ENCODE measurements at places on chromosomes 5 and 9.

- DNase-seq, result peak; percentile 88
These were observed 80.2 kb downstream of the PJA2 start for GRCh38 chr5:109329333-109330237.

GRCh38 chr9:134208981-134209725 is 44.8 kb upstream of the RNU6ATAC start:
- DNase-seq, result no peak

- DNase-seq, result no peak
These were observed 65.5 kb downstream of the NREP start for GRCh38 chr5:111691508-111691907.

DNA sequence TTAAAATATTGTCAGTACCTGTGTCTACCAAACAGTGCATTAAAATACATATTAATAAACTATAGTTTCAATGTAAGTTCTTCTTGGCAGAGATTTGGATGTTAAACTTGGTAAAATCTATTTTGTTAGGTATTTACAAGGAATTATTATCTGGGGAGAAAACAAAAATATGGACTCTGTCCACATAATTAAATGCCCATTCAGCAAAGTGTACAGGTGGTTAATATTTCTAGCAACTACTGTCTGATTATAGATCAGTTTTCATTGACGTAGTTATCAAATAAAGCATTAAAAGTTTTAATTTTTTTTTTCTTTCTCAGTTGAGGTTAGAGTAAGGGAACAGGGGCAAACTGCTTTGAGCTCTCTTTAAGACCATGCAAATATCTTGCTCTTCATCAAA is 88.9 kb downstream of the NNT start:
- DNase-seq, result no peak

DNA sequence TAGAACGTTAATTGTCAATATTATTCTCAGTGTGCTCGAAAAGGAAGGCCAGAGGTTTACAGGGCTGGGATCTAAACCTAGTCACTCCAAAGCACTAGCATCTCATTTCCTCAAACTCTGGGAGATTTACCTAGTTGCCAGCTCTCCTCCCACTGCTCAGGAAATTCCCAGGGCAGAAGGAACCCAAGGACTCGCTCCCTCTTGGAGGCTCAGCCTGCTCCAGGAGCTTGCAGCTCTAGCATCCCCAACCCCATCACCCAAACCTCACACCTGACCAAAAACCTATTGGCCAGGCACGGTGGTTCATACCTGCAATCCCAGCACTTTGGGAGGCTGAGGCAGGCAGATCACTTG is 26.0 kb downstream of the SERINC5 start:
- no peak for DNase-seq

- no peak for DNase-seq
These were observed 110.3 kb downstream of the VAV2 start for GRCh38 chr9:133881671-133882381.

DNA sequence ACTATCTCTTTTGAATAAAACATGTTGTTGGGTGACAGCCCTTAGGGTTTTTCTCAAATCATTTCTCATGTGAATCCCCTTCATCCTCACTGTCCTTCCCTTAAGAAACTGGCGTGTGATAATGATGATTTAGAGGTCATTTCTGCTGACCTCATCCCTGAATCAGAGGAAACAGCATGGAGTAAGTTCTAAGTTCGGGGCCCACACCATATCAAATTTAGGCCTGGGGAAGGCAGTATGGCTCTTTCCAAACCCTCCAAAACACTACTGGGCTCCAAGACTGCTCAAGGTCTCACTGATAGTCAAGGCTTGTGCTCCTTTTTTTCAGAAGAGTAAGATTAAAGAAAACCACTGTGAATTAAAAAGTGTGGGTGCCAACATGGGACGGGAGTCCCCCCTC is 872 bp upstream of the SMIM3 start:
- no peak for DNase-seq

DNA sequence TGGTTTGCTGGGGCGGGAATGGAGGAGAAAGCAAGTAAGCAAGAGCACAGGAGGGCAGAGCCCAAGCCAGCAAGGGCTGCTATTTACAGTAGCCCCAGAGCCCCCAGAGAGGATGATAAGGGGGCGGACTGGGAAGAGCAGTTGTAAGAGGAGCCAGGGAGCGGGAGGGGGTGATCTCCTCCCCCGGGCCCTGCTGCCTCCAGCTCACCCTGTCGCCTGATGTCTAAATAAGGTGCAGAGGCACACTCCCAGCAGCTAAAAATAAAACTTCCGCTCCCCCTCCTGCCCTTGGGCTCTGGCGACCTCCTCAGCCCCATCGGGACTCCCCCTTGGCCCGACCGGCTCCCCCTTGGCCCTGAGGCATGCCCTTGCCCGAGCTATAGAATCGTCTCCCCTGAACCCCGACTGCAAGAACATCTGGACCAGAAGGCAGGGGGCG is 14.4 kb upstream of the CCDC69 start:
- DNase-seq, result no peak

GRCh38 chr5:116273448-116274242 is 188.8 kb downstream of the COMMD10 start:
- peak; percentile 54 for DNase-seq

DNA sequence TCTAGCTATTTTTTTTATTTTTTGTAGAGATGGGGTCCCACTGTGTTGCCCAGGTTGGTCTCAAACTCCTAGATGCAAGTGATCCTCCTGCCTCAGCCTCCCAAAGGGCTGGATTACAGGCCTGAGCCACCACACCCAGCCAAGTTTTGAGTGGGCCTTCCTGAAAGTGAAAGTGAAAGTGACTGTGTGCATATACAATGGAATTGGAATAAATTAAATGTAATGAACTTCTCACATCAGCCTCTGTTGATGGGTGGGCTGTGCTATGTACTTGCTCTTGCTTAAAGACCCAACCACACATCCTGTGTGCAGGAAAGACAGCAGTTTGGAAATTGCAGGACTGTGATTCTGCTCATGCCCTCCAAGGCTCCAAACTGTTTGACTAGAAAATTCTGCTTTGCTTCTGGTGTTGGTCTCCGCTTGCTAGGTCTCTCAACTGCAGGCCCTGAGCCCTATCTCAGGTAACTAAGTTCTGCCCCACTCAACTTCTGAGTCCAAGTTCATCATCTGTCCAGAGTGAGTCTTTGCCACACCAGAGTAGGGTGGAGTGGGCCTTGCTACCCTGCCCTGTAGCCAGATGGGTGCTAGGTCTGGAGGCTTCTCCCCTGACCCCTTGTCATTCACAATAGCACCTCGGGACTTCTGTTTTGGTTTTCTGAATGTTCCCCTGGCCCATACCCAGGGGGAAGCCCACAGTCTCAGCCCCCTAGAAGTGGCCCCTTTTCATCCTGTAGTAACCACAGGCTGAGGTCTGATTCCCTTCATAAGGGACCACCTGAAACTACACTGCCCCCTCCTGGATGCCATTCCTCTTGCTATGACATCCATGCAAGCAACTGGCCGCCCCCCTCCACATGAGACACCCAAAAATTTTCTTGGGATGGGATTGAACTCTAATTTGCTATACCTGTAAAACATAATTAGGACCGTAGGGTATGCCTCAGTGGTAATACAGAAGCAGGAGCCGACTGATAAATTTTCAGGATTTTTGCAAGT is 36.5 kb upstream of the RAD23B start:
- peak; percentile 27 for DNase-seq

DNA sequence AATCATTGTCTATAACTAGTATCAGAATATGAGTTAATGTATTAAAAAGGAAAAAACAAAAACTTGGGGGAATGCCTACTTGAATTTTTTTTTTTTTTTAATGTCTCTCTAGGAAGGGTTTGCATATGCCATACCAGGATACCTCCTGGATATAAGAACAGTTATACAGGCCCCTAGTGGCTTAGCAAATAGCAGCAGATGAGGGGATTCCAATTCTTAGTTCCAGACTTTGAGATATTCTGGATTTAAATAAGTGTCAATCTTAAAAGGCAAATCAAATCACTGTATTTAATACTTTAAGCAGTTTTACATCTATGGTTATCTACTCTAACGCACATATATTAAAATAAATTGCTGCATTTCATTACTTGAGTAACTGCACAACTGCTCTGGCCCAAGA is 1055.5 kb upstream of the DMAC1 start:
- no peak for DNase-seq

DNA sequence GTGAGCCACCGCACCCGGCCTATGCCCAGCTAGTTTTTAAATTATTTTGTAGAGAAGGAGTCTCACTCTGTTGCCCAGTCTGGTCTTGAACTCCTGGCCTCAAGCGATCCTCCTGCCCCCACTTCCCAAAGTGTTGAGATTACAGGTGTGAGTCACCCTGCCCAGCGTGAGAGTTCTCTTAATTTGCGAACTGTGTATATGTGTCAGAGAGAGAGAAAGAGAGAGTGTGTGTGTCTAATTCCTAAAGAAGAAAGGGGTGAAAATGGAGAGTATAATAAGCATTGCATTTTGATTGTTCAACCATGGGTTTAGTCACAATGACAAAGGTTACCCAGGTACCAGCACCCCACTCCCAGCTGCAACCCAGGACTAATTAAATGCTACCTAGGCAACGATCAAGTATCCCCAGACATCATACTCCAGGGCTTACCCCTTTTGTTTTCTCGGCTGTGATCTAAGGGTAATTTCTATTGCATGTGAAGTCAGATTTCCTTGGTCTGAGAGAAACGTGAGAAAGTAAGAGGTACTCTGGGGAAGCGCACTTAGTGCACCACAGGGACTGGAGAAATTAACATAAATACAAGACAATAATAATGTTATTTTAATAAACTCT is 16.6 kb downstream of the MAP1B start:
- no peak for DNase-seq

GRCh38 chr5:153584126-153584959 is 93.9 kb downstream of the GRIA1 start:
- DNase-seq, result peak; percentile 24

DNA sequence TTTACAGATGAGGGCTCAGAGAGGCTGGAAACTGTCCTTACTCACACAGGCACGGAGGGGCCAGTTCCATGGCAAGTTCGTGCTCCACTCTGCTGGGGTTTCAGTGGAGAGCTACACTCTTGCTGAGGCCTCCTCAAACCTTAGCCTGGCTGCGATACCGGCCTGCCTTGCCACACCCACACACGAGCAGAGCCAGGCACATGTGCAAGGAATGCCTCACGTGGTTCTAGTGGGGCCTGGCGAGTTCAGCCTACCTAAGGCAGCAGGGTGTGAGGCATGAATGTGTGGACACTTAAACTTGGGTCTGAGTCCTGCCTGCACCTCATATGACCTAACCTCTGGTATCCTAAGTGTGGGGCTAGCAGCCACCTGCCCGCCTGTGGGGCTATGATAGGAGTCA is 21.5 kb upstream of the PRDM12 start:
- DNase-seq, result no peak

- DNase-seq, result no peak
These were observed 532.2 kb downstream of the NR2F1-AS1 start for GRCh38 chr5:93048858-93049257.

DNA sequence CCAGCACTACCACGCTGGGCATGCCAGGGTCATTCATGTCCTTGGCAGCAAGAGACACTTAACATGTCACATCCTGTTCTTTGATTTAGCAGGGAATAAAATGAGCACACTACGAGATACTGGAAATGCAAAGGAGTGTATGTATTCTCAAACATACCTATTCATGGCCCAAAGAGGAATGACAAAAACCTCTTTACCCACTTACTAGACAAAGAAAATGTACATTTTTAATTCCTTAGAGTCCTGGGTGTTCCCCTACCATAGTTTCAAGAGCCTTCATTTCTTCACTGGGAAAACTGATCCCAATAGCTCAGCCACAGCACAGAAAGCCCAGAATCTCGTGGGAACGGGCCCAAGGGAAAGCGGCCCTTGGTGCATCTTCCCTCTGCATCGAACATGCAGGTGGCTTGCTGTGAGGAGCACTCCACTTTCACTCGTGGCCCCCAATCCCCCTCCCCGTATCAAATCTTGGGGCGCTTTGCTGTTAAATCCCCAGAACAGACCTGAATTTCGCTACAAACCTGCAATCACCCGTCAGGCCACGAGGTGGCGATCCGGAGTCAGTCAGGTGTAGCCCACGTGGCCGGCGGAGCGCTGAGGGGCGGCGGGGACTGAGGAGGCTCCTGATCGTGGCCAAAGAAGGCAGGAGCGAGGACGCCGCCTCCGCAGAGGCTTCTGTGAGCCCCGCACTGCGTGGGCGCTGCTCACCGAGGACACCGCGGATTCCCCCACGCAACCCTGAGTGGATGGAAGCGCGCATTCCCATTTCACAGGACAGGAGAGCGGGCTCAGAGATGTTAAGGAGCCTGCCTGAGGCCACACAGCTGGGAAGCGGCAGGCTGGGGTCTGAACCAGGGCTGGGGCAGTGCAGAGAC is 91.4 kb downstream of the LMX1B start:
- peak; percentile 56 for DNase-seq

- DNase-seq, result peak; percentile 29
These were observed 72.0 kb downstream of the CCNH start for GRCh38 chr5:87340716-87341115.

DNA sequence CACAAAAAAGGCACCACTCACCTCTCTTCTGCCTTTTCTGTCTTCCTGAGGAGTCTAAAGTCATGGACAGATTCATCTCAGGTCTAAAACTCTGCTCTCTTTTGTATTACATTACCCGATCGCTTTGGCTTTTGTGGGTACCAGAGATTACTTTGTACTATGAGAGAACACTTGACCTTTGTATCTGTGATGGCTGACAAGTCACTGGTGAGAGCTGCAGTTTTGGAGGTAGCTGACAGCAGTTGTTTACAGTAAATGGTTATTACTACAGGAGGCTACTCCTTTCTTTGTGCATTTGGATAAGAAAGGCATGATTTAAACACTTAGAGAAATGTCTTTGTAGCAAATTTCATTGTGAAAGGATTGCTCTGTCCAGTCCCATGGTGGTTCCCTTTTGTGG is 307.3 kb downstream of the FBXL17 start:
- no peak for DNase-seq

GRCh38 chr5:81842795-81843398 is 92.0 kb upstream of the SSBP2 start:
- no peak for DNase-seq

DNA sequence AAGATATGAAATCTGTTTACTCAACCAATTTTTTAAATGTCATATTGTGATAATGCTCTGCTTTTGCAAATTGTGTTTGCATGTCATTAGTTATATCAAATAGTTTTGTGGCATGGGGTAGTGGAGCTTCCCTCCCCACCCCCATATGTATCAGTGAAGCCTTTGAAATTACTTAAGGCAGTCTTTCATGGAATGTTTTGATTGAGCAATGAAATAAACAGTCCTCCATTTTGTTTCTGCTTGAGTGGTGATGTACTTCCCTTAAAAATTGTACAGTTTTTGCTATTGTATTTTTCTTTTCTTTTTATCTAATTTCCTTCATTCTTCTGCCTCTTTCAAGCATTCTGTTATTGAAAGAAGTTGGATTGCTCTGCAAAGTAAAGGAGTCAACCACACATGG is 3.5 kb downstream of the SOWAHA start:
- peak; percentile 70 for DNase-seq

GRCh38 chr9:85900504-85901201 is 40.3 kb upstream of the NAA35 start:
- peak; percentile 62 for DNase-seq

- DNase-seq, result peak; percentile 22
These were observed 21.2 kb downstream of the GAS1 start for GRCh38 chr9:86926145-86926544.

GRCh38 chr5:154834053-154834452 is 16.4 kb downstream of the FAXDC2 start:
- DNase-seq, result no peak

GRCh38 chr5:170499621-170500020 is 4.2 kb upstream of the KCNIP1 start:
- DNase-seq, result no peak
